ENCODE measurements at places on chromosomes 5 and 9.

GRCh38 chr5:167639273-167639672 is 652.2 kb upstream of the WWC1 start:
- DNase-seq = no peak

DNA sequence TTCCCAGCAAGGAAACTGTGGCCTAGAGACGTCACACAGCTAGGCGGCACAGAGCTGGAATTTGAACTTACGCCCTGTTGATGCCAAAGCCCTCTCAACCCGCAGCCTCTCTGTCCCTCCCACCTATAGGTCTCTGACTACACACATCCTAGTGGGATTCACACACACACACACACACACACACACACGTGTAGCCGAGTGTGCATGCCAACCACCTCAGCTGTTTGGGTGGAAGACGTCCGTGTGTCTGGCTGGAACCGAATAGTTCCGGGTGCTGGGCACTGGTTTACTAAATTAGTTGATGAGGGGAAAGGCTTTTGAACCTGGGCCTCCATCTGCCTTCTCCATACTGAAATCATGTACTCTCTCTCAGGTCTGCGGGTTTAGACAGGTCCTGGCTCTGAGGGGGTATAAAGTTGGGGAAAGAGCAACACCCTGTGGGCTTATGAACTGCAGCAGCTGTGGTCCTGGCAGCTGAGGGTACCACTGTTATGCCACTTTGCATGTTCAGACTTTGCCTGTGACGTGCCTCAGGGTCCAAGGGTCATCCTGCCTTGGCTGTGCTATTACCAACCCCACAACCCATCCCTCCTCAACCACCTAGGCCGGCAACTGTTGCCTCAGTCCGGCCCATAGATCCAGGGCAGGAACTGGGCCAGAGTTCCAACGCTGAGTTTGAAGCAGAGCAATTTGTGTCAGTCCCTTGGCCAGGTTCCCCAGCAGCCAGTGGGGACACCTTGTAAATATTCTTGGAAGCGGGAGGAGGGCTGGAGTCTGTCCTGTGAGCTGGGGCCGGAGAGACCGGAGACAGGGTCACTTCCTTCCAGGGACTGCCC is 50.5 kb downstream of the PSD2 start:
- no peak for DNase-seq

DNA sequence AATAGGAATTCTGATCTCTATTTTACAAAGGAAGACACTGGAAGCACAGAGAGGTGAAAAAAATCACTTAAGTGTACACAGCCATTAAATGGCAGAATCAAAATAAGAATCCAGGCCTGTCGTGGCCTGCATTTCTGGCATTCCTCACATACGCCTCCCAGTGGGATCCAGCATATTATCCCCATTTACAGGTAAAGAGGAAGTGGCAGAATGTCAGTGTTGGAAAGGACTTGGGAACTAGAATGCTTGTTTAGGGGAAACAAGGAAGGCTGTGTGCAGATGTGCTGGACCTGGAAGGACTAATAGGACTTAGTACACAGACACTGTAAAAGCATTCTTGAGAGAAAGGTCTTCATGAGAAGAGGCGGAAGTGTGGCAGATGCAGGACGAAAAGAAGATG is 241.8 kb downstream of the TRIM32 start:
- DNase-seq = no peak

- no peak for DNase-seq
Observed at GRCh38 chr5:37308793-37309192, 59.6 kb upstream of the CPLANE1 start.

DNA sequence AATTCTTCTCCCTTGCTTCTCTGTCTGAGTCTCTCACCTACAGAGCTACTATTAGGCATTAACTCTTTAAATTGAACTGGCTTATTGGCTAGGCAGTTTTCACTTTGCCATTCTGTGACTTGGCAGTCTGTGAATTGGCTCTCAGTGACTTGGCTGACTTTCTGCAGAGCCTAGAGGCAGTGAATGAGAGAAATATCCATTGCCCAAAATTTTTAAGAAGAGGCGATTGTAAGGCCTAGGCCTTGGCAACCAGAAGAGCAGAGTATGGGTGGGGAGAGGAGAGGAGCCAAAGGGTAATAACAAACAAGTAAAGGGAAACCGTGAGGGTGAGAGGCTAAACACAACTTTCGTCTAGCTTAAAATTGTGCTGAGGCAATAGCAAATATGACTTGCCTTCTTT is 176.7 kb downstream of the PRR16 start:
- no peak for DNase-seq

- no peak for DNase-seq
Observed at GRCh38 chr5:169494941-169495548, 88.5 kb upstream of the SPDL1 start.

GRCh38 chr5:5071554-5071953 is 68.6 kb upstream of the ADAMTS16 start:
- no peak for DNase-seq

DNA sequence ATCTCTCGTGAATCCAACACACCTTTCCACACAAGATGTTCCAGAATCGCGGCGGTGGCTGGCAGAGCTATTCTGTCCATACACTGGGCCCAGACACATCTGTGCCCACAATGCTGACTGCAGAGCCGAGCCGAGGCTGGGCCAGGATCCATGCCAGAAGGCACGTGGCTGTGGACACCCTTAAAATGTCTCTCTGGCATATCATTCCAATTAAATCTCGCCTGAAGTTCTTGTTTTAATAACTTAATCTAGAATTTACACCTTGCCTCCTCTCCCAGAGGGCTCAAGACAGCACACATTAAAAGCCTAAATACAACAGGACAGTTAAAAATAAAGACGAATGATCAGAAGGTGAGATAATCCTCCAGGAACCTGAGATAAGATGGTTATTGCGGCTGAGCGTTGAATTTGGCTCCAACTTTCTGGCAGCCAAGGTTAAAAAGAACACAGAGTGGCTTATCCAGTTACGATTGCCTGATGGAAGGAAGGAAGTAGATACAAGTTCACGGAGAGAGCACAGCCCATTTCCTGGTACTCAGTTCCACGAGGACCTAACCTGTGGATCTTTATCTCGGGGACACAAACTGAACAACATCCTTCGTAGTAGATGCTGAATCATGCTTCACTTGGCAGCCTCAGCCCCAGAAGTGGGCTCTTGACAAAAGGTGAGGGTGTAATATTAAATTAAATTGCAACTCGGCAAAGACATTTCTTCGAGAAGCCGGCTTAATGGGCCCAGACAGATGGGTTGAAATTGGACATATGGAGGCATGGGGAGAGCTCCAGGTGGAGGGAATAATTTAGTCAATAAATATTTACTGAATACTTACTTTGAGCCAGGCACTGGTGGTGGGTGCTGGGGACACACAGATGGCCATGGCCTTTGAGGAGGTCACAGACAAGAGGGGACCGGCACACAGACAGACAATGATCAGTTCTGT is 86.0 kb upstream of the TBC1D2 start:
- DNase-seq = no peak

DNA sequence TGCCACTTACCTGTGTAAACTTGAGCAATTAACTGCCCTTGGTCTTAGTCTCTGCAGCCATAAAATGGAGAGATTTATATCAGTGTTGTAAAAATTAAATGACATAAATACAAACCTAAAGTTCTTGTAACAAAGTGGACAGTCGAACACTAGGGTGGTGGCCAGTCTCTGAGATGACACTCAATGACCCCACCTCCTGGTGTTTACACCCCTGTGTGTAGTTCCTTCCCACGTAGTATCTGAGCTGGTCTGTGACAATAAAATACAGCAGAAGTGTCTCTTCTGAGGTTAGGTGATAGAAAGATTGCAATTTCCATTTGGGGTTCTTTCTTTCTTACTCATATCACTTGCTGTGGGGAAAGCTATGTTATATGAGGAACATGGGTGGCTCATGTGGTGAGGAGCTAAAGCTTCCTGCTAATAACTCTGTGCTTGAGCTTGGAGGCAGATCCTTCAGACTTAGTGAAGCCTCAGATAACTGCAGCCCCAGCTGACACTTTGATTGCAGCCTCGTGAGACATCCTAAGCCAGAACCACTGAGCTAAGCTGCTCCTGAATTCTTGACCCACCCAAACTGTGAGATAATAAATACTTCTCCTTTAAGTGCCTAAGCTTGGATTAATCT is 173.4 kb upstream of the CHD1 start:
- DNase-seq = no peak

GRCh38 chr5:39379693-39380092 is 15.4 kb upstream of the C9 start:
- no peak for DNase-seq
